Foreskin keratinocyte (primary cell): ENCODE measurements at places on chromosomes 11 and 22. TPM values are rescaled to one million over a fixed set of nuclear protein-coding genes. Genes with fewer than 3 reads are reported as not detected.
A peak's percentile ranks its signal among the peaks of the same experiment; 100 is the strongest.

DNA sequence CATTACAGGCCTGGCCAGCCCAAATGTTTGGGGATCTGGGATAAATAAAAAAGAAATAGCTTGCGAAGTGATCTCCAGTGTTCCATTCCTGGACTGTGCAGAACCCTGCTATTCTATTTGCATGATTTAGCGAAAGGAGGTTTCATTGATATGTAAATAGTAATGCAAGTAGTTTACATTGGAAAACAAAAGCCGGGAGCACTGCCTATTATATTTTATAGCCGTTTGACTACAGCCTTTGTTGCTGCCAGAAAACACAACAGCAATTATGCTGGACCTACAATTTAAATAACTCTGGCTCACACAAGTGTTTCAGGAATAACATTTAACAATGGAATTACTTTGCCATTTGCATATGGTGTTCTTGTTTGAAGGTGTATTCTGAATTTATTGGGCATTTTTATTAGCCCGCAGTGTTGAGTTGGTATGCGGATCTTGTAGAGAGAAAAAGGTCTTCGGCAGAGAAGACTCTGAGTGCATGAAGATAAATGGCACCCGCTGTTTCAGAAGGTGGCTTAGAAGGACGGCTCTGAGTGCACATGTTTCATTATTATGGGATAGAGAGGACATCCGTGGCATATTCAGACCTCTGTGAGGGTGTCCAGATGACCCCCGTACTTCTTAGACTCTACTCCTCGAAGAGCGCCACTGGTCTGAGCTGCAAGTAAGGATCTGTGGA, 315.0 kb downstream of the BRD1 start:
- no peak for DNase-seq

DNA sequence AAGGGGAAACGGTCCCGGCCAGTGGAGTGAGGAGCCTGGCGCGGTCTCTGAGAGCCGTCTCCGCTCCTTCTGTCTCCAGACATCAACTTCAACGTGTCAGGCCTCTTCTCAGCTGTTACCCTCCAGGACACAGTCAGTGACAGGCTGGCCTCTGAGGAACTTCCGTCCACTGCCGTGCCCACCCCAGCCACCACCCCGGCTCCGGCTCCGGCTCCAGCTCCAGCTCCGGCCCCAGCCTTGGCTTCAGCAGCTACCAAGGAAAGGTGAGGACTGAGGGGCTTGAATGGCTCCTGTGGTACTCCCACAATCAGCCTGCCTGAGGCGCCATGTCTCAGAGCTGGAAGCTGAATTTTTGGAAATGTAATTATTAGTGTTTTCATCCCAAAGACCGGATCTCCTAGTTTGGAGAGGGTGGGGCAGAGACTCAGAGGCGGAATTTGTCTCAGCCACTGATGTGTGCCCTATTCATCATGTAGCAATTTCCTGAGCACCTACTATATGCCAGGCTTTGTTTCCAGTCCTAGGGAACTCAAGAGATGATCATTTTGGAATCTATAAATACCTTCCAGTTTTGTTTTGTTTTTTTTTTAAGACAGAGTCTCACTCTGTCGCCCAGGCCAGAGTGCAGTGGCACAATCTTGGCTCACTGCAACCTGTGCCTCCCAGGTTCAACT, 7.9 kb upstream of the PDXP start:
- no peak for DNase-seq

DNA sequence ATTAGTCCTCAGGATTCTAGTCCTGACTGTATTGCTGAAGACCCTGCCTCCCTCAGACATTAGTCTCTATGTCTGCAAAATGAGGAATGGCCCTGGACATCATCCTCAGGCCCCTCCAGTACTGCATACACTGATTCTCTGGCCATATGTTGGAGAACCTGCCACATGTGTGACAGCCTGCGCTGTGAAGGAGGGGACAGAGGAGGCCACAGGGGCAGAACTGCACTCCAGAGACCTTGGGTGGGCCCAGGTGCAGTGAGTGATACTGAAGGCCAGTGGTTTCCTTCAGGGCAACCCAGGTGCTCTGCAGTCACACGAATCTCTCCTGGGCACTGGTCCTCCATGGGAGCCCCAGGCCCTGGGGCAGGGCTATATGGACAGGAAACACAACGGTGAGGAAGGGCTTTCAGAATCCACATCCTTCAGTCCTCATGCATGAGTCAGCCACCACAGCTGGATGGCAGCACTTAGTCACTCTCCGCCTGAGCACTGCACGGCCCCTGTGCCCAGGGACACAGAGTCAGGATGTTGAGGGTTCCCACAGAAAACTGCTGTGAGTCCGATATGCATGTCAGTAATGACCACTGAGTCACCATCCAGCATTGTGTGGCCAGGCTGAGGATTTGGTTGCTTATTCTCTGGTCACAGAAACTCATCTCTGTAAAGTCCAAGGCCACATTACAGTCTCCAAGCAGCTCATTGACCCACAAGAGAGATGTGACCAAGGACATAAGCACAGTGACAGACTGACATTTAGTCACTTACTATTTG, 39.7 kb downstream of the ME3 start:
- peak; percentile 95 for DNase-seq

The OR52E2 gene
- polyA plus RNA-seq = not detected in 2 replicates

- DNase-seq = peak; percentile 32
Observed at GRCh38 chr11:134252346-134253187, 585 bp downstream of the THYN1 start.

DNA sequence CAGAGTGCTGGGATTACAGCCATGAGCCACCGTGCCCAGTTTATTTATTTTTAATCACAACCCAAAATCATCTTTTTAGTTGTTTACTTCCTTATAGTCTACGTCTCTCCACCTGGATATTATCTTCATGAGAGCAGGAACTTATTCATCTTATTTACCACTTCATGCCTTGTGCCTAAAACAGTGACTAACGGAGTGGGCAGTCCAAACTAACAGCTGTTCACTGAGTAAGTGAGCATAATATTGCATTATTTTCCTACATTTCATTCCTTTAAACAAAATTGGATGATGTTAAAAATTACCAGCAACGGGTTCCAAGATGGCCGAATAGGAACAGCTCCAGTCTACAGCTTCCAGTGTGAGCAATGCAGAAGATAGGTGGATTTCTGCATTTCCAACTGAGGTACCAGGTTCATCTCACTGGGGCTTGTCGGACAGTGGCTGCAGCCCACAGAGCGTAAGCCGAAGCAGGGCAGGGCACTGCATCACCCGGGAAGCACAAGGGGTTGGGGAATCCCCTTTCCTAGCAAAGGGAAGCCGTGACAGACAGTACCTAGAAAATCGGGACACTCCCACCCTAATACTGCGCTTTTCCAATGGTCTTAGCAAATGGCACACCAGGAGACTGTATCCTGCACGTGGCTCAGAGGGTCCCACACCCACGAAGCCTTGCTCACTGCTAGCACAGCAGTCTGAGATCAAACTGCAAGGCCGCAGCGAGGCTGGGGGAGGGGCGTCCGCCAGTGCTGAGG, 14.1 kb downstream of the TMEM123 start:
- DNase-seq = no peak

The HMOX1 gene
- 1.7 and 3.8 TPM in 2 replicates for polyA plus RNA-seq

The CRELD2 gene
- 46.6 and 61.7 TPM in 2 replicates for polyA plus RNA-seq

The TMEM9B gene
- 41.9 and 47.6 TPM in 2 replicates for polyA plus RNA-seq

The TMEM126A gene
- polyA plus RNA-seq = 68.2 and 69.5 TPM in 2 replicates

DNA sequence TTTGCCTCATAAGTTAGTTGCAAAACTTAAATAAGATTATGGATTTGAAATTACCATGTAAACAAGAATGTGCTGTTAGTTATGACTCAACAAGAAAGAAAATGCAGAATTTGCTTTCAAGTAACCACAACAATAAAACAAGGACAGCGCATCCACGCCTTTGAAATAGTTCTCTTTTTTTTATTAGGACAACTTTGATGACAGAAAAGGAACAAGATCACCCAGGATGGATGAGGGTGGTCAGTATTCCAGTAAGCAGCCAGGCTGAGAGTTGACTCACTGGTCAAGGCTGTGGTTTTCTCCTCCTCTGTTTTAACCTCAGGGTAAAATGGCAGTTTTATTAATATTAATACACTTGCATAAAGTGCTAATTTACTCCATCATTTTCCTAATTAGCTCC, 544.4 kb downstream of the OPCML start:
- no peak for DNase-seq

DNA sequence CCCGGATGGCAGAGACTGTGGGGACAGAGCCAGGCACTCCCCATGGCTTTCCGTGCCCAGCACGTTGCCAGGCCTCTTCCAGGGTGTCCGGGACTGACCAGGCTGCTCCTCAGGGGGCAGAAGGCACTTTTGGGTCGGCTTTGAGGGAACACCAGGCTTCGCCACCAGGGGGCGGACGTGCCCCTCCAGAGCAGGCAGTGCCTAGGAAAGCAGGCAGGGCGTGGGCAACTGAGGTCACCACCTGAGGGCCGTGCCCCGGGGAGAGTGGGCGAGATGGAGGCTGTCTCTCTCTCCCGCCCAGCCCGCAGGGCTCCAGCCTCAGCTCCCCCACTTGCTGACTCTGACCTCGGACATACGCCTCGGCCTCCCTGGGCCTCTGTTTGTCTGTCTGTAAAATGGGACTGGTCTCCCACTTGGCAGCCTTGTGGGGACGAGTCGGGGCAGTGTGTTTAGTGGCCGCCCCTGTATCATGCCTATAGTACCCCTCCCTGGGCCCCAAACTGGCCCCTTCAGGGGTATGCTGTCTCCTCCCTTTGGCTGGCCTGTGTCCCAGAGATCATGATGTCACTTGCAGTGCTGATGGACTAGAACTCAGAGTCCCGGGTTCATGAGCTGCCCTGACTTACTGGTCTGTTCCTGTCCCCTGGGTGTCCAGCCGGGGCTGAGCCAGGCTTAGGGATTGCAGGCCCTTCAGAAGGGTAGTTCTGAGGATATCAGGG, 4.4 kb upstream of the PRR5 start:
- DNase-seq = no peak

DNA sequence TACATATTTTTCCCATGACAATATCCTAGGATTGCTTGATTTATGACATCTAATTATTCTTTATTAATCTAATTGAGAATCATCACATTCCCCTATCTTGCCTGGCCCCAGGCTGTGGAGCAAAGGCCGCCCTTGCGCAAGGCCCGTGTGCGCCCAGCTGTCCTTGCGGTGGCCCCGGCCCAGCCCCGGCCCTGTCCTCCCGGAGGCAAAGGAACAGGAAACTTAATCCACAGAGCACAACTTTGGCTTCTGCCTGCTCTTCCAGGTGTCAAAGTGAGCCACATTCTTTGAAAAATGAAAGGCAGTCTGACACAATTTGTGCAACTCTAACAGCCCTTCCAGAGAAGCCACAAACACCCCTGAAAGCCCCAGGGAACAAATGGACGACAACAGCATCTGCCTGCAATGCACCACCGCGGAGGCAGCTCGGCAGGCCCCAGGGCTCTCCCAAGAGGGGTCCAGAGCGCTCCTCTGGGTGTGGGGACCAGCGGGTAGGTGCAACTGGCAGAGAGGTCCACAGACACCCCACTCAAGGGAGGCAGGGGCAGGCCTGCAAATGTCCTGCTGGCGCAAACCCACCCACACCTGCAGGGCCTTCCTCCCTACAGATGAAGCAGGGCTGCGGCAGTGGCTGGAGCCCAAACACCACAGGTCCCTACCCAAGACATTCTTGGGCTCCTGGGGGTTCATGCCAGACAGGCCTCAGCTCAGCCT, 30.3 kb downstream of the GNB1L start:
- no peak for DNase-seq

DNA sequence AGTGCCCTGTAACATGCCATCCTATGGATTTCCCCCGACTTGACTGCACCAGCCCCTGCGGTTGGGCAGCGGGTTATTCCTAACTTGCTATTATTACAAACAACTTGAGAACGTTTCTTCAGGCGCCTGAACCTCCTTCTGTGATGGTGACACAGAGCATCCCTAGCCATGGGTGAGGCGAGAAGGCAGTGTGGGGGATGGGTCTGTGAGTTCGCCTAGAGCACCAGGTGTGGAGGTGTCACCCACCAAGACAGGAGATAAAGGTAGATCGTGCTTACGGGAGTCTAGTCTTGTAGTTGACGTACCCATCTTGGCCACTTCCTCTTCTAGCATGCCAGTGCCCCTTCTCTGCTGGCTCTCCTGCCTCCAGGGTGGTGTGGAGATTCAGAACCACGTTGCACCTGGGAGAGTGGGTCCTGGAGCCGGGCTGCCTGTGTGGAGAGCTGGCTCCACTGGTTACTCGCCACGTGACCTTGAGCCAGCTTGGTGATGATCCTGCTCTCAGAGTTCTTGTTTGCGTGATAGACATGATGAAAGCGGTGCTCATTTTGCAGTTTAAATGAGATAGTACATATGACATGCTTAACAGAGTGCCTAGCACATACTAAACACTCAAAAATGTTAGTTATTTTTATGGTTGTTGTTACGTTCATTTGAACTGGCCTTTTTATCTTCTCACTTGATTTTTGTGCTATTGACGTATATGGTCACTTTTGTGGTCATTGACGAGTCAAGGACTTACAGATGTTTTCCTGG, 37.8 kb downstream of the TBC1D22A start:
- DNase-seq = no peak

- DNase-seq = no peak
Observed at GRCh38 chr11:64531906-64532312, 59.1 kb upstream of the SLC22A12 start.

GRCh38 chr11:122192634-122193255, 76.7 kb upstream of the BLID start:
- DNase-seq = no peak

GRCh38 chr22:31246687-31247086, 34.6 kb downstream of the LIMK2 start:
- DNase-seq = no peak

- no peak for DNase-seq
Observed at GRCh38 chr11:16512899-16513241, 156.5 kb upstream of the SOX6 start.

The VPREB1 gene
- not detected in 2 replicates for polyA plus RNA-seq

GRCh38 chr11:1073261-1073724, 1.4 kb upstream of the MUC2 start:
- DNase-seq = no peak

DNA sequence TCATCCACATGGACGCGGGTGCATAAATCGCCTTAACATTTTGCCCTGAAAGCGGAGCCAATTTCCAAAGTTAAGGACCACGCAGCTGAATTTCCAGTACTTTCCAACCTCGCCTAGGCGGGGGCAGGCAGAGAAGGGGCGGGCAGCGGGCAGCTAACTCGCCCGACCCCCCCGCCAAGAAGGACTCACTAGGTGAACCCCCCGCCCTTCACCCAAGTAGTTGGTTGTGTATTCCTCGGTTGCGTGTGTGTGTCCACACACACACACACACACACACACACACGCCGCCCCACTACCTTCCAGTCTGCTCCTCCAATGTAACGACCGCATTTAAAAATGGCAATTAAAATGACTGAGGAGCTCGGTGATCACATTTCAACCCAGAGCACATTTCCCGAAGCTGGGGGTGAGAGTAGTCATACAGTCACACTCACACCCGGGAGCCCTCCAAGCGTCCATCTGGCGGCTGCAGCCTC, 1.4 kb downstream of the TENM4 start:
- DNase-seq = peak; percentile 49

- peak; percentile 52 for DNase-seq
Observed at GRCh38 chr11:66856496-66857233, at the start of gene LRFN4. Gene LRFN4, plus strand, starts transcription at chr11:66857064. Its CDS starts 681 bp downstream, at chr11:66857745.

The SYT13 gene
- polyA plus RNA-seq = not detected in 2 replicates

GRCh38 chr11:132310390-132311375, 940.3 kb downstream of the NTM start:
- no peak for DNase-seq
